Smooth muscle cell of the brain vasculature (primary cell): ENCODE measurements at places on chromosomes 7 and 10.

DNA sequence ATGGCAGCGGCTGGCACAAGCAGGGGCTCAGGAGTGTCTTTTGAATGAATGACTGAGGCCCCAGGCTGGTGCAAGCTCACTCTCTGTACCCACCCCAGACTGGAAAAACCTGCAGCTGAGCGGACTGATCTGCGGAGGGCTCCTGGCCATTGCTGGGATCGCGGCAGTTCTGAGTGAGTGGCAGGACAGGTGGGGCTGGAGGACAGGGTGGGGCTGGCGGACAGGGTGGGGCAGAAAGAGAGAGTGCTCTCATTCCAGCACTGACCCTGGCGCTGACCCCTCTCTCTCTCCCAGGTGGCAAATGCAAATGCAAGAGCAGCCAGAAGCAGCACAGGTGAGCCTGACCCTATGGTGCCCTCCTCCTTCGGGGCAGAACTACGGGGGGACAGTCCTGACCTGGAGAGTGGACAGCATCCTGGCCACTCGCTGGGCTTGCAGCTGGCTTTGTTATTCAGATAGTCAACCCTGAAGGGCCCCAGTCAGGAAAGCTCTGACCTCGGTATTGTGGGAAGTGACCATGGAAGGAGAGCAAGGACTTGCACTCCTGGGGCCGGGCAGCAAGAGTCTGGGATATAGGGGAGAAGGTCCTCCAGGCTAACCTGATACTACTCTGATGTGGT lies 4.1 kb downstream of the FXYD4 start:
- DNase-seq: no peak

- no peak for DNase-seq
Observed at GRCh38 chr10:75403144-75403938, 1.8 kb upstream of the ZNF503 start.

DNA sequence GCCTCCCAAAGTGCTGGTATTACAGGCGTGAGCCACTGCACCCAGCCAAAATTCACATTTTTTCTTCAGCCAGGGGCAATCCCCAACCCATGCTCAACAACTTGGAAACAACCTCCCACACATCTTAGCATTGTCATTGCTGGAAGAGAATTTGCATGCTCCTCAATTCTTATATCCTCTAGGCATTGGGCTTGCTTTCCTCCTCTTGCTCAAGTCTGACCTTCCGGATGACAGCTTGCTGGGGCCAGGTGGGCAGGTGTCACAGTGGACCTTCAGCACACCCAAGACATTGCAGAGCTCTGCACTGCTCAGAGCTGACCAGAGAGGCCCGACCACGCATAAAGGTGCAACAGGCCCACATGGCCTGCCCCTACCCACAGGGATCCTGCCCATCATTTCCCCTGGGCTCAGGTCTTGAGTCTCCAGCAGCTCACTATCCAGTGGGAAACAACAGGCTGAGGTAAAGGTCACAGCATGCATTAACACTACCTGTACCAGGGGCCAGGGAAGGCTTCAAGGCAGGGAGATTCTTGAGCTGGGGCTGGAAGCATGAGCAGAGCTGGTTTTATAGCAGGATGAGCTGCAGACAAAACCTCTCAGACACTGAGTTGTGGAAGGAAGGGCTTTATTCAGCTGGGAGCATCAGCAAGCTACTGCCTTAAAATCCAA lies 6.8 kb upstream of the GPR15LG start:
- DNase-seq: no peak

- DNase-seq: no peak
Observed at GRCh38 chr7:25308906-25309705, 80.8 kb upstream of the NPVF start.

DNA sequence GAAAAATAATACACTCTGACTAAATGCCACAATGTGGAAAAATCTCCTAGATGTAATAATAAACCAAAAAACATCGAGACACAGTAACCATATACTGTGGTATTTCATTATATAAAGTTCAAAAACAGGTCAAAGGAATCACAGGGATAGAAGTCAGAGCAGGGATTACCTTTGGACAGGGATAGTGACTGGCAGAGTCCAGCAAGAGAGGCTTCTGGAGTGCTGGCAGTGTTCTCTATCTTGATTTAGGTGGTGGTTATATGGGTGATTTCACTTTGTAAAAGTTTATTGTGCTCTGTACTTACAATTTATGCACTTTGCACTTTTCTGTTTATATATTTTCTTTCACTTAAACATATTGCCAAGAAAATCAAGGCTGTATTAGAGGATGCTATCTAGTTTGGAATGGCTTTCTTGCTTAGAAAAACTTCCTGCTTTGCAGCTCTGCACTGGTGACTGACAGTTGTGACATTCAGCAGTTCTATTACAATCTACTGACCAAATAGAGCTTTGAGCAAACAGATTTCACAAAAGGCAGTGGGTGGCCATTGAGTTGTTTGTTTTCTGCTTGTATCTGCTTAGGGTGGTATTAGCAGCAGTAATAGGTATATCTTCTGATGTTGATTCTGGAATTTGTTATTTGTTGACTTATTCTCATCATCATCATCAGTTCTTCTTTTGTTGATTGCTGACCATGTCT lies 263.6 kb upstream of the LRGUK start:
- DNase-seq: no peak

GRCh38 chr10:102540023-102540422 lies 36.3 kb downstream of the SUFU start:
- DNase-seq: no peak

DNA sequence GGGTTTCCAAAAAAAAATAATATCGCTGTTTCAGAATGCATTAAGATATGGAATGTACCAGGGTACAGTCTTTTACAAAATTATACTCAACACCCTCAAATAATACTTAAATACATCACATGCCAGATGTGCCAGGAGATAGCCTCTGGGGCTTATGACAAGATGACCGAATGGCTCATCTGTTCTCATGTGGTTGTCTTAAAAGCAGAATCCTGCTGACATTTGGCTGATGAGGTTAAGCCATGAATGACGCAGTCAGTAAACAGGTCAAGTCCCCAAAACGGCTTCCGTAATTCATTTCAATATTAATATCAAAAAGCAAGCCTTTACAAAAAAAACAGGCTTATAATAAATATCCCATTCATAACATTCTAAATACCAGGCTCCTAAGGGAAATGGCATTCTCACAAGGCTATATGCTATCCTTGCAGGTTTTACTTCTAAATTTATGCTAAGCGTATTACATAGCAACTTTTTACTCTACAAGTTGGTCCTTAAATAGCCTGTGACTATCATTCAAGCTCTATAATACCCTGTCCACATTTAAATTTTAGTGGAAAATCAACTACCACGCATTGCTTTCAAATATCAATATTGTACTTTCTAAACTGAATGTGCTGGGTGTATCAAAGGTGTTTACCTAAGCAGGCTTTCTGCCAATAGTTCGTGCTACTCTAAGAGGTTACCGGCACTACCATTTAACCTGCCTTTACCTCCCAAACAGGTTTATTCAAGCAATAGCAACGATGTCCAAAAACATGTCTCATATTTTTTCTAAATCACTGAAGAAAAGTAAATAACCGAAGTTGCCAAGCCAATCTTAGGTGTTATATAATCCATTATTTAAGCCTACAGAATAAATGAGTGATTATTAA lies 15.6 kb downstream of the SMURF1 start:
- DNase-seq: no peak

GRCh38 chr10:14439451-14440259 lies 108.9 kb upstream of the FRMD4A start:
- no peak for DNase-seq

DNA sequence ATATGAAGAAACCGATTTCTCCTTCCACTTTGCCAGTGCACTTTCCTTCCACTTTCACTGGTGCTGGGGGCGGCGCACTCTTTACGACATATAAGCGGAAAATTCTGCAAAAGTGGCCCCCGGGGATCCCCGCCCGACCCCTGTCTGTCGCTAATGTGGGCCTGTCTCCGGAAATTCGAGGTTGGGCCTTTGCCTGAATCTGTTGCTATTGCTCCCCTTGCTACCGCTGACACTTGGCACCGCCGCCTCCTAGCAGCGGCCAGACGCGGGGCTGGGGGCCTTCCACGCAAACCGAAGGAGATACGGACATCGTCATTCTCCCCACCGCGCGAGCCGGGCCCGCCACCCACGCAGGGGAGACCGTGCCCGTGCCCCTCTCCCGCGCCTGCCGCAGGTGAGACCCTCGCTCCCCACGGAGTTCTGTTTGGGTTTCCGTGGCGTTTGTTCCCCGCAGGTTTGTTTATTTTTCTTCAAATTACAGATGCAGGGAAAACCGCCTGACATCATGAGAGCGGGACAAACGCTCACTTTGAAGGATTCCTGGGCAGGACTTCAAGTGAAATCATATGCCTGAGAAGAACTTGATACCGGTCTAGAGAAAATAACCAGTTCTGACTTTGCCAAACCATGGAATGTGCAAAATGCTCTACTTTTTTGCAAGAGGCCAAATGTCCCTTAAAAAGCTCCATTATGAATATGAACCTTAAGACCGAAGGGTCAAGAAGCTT lies 5.0 kb downstream of the TWIST1 start:
- DNase-seq: peak; percentile 84

DNA sequence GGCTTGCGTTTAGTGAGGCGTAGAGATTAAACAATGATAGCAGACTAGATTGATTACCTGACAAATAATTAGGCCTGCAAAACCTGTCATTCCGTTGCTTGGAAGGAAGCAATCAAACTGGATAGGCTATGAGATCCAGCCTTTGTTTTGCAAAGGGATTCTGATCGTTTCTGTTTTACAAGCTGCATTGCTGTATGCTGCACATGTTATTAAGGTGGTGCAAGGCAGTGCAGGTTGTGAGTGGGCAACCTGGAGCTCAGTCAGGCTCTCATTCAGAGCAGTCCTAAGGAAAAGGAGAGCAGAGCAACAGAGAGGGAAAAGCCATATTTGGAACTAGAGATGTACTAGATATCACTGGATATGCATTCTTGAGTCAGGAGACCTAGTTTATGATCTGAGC lies 6.9 kb upstream of the NOBOX start:
- DNase-seq: no peak

DNA sequence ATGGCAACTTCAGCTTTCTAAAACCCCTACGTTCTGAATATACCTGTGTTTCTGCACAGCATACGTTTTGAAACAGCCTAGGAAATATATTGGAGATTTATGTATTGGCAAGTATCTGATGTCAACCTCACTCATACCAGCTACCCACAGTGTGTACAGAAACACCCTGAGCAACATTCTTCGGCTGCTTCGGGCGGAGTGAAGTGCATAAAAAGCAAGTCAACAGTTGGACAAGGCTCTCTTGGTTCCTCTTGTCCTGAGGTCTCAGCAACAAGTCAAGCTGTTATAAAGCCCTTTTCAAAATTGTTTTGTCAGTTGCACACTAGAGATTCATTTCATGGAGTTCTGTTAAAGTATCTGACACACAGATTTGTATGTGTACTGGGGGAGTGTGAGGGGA lies 40.0 kb upstream of the PAPSS2 start:
- DNase-seq: no peak

GRCh38 chr7:43645699-43646226 lies 62.9 kb downstream of the STK17A start:
- no peak for DNase-seq

- DNase-seq: no peak
Observed at GRCh38 chr10:26721561-26721960, 24.1 kb downstream of the PDSS1 start.

DNA sequence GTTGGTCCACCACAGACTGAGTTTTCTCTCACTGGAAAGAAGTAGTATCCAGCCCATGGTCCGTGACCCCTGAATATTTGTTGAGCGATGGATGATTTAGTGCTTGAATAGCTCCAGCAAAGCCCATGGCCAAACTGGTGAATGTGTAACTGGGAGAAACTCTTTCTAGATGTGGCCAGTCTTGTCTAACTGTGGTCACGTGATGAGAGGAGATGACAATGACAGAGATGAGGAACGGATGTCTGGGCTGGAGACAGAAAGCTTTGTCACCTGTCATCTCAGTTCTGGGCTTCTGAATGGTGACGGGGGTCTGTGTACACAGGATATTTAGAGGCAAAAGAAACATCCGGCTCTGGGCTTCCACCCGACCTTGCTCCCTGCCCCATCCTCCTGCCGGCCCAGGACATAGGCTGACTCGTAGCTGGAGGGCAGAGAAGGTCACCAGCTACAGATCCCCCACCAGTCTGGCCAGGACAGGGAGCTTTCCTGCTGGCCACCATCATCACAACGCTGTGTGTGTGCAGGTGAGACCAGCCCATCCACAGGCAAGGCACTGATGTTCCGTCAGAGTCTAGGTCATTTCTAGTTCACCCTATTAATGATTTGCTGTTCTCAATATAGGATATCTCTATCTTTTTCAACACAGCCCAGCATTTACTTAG lies 152.5 kb upstream of the TNS3 start:
- DNase-seq: no peak

GRCh38 chr7:40700653-40701421 lies 566.0 kb downstream of the SUGCT start:
- no peak for DNase-seq

DNA sequence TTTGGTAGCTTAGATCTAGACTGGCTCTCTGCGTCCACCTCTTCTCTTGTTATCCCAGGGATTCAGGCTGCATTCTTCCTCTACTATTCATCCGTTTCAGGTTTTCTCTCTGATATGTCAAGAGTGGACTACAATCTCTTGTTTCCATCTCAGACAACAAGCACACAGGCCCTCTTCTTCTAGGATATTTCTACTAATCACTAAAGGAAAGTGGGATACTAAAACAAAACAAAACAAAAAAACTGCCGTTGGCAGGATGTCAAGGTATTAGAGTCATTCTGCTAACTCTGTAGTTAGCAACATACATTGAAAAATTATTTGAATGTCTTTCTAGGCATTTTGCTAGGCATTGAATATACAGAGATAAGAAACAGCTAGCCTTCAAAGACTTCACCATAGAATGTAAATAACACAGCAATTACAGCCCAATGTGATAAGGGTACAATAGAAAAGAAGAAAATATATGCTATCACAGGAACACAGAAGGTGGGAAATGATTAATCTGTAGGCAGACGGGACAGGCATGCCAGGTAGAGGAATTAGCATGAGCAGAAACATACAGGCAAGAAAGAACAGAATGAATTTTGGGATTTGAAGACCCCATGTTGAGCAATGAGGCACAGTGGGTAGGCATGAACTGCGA lies 210.5 kb downstream of the CSTF2T start:
- DNase-seq: no peak
